ENCODE measurements at places on chromosomes 11 and 22.

DNA sequence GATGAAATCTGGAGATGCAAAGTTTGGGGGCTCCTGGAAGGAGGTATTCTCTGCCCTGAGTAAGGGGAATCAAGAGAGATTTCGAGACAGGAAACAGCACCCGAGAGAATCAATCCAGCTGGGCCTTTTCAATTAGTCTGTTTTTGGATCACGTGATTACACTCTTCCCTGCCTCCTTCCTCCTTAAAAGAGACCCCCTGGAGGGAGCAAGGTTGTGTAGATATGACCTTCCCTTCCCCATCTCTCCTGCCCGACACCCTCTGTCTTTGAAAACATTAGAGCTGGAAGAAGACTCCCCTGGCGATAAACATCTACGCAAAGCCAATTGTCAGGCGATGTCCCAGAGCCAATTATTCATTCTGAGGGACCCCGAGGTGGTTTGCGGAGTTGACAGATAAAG is 407.9 kb downstream of the MIAT start:
- DNase-seq = no peak

DNA sequence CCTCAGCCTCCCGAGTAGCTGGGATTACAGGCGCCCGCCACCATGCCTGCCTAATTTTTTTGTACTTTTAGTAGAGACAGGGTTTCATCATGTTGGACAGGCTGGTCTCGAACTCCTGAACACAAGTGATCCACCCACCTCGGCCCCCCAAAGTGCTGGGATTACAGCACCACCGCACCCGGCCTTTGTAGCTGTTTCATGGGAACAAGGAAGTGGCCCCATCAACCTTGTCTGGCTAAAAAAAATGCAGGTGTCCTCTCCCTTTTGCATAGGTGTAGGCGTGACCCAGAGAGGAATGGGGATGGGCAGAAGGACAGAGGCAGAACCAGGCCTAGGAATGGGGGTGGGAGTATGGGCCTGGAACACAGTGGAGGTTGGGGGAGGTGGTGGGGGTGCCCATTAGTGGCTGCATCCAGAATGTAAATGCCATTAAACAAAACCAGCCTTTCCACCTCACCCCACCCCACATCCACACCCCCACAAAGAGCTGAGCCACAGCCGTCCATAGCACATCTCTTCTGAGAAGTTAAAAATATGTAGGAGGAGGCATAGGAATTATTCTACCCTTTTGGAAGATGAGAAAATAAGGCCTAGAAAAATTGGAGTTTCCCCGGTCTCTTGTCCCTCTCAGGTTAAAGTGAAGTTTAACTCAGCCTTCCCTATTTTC is 22.8 kb upstream of the SCGB1A1 start:
- no peak for DNase-seq

- no peak for DNase-seq
Observed at GRCh38 chr11:5690216-5690615, 626 bp downstream of the TRIM22 start.

- DNase-seq = no peak
Observed at GRCh38 chr11:88087337-88087736, 87.9 kb downstream of the RAB38 start.

DNA sequence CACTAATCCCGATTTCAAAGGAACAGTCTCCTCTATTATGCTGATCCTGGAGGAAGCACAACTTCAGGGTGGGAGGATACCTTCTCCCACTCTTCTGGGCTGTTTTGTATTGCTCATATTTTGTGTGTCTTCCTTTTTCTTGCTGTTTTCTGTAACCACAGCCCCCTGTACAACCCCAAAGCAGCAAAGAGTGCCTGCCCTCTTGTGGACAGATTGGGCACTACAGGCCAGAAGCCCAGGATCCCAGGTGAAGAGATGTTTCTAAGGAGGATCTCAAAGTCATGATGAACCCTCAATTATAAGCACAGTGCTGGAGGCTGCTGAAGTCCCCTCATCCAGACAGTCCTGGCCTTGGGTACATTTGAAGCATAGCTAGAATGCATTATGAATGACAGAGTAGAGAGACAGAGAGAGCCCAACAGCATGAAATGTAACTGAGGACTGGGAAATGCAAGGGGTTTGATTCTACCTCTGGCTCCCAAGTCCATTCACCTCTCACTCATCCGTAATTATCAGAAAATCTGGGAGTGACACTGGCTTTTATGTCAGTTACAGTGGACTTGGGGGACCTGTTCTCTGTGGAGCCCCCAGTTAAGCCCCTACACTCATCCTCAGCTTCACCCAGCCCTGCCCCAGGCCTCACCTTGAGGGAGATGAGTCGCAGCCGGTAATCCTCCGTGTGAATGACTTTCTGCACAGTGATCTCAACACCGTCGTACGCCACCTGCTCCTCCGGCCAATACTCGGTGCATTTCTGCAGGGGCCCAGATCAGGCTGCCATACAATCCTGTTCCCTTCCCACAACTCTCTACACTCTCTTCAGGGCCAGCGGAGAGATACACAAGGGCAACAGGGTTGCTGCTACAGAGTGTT is 6.2 kb upstream of the IGSF22 start:
- DNase-seq = peak; percentile 39

DNA sequence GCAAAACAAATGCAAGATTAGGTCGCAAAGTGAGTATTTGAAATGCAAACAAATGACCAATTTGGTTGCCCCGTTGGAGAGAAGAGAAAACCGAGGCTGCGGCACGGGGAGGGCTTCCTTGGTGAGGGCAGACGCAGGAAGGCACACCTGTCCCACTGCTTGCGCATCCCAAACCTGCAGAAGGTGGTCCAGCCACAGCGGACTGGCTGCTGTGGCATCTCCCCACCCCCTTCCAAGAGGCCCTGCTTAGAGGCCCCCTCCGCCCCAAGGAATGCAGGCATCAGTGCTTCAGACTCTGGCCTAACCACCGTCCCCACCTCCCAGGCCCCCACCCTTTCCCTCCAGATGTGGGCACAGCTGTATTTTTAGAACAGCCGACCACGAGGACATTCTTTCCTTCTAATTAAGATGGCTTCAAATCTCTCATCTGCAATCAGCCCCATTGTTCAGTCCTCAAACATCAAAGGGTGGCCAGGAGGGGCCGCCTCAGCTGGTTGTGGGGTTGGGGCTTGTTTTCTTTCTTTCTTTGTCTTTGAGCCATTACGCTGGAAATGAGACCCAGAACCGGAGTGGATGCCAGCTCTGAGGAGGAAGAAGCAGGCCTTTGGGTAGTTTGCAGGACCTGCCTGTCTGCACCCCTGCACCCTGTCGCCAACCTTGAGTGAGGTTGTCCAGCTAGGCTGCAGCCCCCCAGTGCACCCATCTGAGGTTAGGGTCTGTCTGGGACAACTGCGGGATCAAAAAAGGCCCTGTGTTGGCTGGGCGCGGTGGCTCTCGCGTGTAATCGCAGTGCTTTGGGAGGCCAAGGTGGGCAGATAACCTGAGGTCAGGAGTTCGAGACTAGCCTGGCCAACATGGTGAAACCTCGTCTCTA is 9.4 kb upstream of the DERL3 start:
- no peak for DNase-seq

DNA sequence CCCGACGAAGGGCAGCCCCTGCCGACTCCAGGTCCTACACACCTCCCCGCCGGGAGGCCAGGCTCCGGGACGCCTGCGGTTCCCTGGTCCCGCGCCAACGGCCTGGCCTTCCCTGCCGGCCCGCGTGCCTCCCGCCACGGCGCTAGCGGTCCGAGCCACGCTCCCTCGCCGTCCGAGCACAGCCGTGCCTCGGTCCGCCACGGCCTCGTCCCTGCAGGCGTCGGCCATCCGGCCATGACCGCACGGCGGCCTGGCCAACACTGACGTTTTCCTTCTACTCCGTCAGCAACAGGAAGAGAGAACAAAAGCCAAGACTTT is 532 bp downstream of the EIF4G2 start:
- no peak for DNase-seq

GRCh38 chr11:22359295-22359694 is 21.1 kb downstream of the SLC17A6 start:
- no peak for DNase-seq

DNA sequence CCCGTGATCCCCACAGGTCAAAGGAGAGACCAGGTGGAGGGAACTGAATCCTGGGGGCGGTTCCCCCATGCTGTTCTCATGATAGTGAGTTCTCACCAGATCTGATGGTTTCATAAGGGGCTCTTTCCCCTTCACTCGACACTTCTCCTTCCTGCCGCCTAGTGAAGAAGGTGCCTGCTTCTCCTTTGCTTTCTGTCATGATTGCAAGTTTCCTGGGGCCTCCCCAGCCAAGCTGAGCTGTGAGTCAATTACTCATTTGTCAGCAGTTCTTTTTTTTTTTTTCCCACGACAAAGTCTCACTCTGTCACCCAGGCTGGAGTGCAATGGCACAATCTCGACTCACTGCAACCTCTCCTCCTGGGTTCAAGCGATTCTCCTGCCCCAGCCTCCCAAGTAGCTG is 1530.4 kb downstream of the BRD1 start:
- no peak for DNase-seq

GRCh38 chr11:119319136-119319699 is 2.3 kb upstream of the MCAM start:
- no peak for DNase-seq

GRCh38 chr11:121082670-121083069 is 18.4 kb upstream of the TECTA start:
- DNase-seq = no peak

DNA sequence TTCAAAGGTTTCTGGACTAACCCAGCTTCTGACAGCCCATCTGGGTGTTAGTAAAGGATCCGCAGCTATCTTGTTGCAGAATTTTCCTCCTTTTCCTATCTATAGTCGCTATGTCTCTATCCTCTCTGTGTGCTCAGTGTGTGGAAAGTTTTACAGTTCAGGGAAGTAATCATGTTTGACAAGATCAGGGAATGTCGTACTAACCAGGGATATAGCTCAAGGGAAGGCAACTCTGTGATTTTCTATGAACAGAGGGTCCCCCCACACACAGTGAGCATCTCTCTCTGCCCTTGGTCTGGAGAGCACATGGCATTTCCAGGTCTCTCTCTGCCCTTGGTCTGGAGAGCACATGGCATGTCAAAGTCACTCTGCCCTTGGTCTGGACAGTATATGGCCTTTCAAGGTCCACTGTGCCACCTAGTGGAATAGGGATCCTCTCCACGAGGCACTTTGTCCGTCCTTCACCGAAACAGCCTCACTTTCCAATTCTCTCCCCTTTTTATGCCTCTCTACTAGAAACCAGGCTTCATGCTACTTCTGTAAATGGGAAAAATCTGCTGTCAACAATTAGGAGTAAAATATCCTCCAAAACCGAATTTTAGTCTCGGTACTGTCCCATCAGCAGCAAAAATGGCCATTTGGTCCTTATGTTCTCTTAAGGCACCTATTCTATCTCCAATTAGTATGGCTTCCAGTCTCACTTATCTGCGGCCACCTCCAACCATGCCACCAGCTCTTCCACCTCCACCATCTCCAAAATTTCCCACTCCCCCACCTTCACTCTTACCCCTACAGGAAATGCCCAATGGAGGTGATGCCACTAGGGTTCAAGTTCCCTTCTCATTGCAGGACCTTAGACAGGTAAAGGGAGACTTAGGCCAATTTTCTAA is 88.7 kb downstream of the IGLL5 start:
- no peak for DNase-seq

DNA sequence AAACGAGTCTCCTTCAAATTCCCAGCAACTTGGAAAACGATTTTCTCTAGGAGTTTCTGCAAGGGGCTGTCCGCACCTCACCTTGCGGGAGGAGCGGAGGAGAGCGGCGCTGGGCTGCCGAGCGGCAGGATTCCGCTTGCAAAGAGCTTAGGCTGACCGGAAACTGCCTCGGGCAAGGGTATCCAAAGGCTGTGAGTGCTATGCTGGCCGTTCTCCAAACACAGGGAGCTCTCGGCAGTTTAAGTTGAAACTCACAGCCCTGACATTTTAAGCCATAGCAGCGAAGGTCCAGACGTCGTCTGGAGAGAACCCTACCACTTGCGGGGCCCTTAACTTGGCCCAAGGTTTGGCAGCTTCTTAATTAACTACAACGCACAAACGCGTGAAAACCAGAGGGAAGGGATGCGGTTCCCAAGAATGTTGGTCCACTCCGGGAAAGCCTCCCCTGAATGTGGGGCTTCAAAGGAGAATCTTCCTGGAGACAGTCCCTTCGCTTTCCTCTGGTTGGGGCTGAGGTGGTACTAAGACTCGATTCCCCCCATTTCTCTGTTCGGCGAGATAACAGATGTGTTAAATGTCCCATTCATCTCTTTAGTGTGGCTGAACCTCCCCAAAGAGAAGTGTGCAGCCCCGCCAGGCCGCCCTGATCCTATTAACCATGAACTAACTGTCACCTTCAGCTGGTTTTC is 1.1 kb upstream of the DBX1 start:
- no peak for DNase-seq

GRCh38 chr11:1308743-1309497 is 512 bp downstream of the TOLLIP start:
- DNase-seq = no peak

DNA sequence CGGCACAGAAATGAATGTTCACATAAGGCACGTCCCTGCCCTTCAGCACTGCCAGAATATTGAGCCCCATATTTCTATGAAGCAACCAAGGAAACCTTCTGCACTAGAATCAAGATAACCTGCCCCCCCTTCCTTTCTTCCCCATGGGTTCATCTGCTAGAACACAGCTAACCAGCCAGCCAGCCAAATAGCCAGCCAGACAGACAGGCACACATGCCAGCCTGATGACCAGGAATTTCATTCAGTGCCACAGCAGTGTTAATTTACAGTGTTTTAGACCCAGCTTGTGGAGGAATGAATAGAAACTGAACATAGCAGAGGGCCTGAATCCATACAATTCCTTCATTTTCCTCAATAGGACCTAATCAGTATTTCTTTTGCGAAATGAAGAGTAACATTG is 57.0 kb downstream of the TENM4 start:
- DNase-seq = no peak

GRCh38 chr11:45658292-45658991 is 7.0 kb downstream of the CHST1 start:
- DNase-seq = no peak

GRCh38 chr11:130909650-130910049 is 6.6 kb downstream of the SNX19 start:
- no peak for DNase-seq

- DNase-seq = no peak
Observed at GRCh38 chr11:6095798-6096197, 11.7 kb upstream of the OR56B4 start.

- no peak for DNase-seq
Observed at GRCh38 chr11:46279126-46280099, 2.0 kb downstream of the CREB3L1 start.

GRCh38 chr22:19052941-19053541 is 69.2 kb downstream of the DGCR2 start:
- DNase-seq = no peak

- no peak for DNase-seq
Observed at GRCh38 chr11:134124660-134125451, 56.0 kb downstream of the JAM3 start.

DNA sequence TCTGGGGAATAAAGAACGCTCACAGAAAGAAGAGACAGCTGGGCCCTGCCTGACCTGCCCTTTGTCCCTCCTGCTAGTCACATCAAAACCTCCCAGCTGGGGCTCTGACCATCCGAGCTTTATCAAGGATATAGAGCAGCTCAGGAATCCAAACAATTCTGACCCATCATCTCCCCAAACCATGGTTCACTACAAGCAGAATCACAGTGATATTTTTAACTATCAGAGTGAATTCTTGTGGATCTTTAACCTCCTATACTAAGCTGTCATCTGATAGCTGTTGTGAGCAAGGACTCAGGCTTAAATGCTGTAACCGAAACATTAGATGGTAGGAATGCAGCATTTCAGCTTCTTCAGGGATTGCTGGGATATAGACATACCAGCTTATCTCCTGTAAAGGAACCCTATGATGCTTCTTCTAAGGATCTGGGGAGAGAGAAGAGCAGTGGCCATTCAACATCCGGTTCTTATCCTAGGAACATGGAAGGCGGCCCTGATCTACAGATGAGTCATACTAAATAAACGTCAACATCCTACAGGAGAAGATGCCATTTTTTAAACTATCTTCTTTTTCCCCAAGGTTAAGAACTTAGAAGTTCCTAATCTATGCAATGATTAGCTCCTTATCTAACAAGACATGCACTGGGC is 84.7 kb upstream of the AKIP1 start:
- no peak for DNase-seq

Measured in NCI-H1930 (cell line).